ENCODE measurements at places on chromosomes 7 and 10. TPM values are rescaled to one million over a fixed set of nuclear protein-coding genes. Genes with fewer than 3 reads are reported as not detected.

The DGKB gene
- 2.2 TPM for total RNA-seq

The ZNF487 gene
- 17.9 TPM for total RNA-seq

The LIPM gene
- not detected for total RNA-seq

DNA sequence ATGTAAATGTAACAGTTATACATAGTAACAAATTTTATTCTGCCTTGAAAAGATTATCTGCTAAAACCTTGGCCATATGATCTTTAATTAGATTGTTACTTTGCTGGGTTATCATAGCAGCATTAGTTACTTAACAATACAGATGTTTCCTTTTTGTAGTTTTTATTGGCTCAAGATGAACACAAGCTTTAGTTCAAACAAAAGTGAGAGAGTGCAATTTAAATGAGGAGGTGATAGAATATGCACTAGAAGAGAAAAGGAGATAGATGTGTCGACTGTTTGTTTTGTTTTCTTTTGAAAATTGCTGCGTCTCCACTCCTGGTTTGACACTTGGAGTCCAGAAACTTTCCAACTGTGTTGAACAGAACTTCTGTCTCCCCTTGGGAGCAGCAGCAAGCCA is 91.4 kb upstream of the CAV2 start:
- H3K36me3 ChIP-seq = no peaks in the 10 kb centered on the region
- no peak overlapping the region for H3K27ac ChIP-seq
- no peak for DNase-seq
- no peaks in the 10 kb centered on the region for H3K27me3 ChIP-seq
- H3K4me1 ChIP-seq = no peaks in the 10 kb centered on the region

DNA sequence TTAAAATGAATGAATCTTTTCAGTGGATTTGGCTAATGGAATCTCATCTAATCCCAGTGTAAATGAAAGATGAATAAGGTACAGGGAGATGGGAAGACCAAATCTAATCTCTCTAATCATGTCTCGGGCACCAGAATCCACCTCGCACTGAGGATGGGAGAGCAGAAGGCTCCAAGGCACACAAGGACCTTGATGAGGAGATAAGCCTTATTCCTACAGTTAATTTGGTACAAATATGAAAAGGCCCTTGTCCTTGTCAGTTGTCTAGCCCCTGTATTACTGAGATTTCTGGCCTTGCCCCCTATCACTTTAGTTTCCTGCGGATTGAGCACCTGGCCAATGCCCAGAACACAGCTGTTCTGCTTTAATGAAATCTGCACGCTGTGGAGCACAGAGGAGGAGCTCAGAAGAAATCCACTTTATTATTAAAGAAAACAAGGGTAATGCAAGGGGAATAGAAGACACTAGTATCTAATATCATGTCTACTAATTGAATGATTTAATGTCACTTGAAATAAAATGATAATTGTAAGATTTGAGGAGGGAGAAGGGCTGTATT is 321.4 kb upstream of the HGF start:
- H3K4me1 ChIP-seq = no peaks in the 10 kb centered on the region
- H3K36me3 ChIP-seq = no peaks in the 10 kb centered on the region
- H3K27me3 ChIP-seq = no peaks in the 10 kb centered on the region

- H3K27me3 ChIP-seq = no peaks in the 10 kb centered on the region
- H3K4me1 ChIP-seq = peaks cover 55% of the 10 kb centered on the region
- H3K36me3 ChIP-seq = no peaks in the 10 kb centered on the region
- no peak overlapping the region for H3K4me3 ChIP-seq
- H3K27ac ChIP-seq = no peak overlapping the region
These were observed 225.0 kb downstream of the CELF2 start for GRCh38 chr10:11242443-11243387.

DNA sequence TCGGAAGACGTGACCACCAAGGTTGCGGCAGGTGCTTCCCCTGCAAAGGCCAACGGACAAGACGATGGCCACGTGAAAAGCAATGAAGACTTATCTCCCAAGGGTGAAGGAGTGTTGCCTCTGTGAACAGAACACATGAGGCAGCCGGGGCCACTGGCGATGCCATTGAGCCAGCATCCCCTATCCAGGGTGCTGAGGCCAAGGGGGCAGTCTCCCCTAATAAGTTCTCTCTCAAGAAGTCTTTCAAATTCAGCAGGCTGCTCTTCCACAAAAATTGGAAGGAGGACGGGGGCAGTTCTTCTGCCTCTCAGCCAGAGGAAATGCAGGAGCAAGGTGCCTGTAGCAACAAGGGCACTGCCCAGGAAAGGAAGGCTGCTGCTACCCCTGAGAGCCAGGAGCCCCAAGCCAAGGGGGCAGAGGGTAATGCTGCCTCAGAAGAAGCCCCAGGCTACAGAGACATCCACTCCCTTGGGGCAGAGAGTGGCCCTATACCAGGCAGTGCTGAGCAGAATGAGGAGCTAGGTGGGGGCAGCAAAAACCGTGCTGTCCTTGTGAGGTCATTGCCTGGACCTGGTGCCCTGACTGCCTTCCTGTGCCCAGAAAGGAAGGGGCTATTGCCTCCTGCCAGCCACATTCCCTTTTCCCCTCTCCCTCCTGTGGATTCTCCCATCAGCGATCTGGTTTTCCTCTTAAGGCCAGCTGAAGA is 17.3 kb downstream of the NT5C2 start:
- peaks cover 26% of the 10 kb centered on the region for H3K36me3 ChIP-seq
- H3K27me3 ChIP-seq = no peaks in the 10 kb centered on the region
- no peak overlapping the region for H3K4me3 ChIP-seq
- no peak overlapping the region for H3K27ac ChIP-seq
- H3K4me1 ChIP-seq = no peaks in the 10 kb centered on the region
